ENCODE measurements at places on chromosomes 5 and 9. TPM values are rescaled to one million over a fixed set of nuclear protein-coding genes. Genes with fewer than 3 reads are reported as not detected.

GRCh38 chr5:7494481-7495130 lies 98.7 kb downstream of the ADCY2 start:
- peak; percentile 50 for DNase-seq

GRCh38 chr5:154058055-154059038 lies 19.6 kb downstream of the MFAP3 start:
- no peak for DNase-seq

DNA sequence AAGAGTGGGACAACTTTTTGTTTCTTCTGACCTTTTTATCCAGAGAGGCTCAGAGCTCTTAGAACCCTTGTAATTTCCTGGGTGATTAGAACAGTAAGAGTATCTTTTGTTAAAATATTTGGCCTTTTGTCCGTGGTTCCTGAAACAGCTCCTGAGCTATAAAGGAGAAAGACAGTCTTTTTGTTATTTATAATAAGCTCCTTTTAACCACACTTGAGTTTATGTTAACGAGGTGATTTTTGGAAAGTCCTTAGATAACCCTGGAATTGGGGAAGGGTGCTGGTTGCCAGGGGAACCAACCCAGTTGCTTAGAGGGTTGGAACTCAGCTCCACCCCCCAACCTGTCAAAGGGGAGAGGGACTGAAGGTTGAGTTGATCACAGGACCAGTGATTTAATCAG lies 4.8 kb downstream of the ZNF483 start:
- no peak for DNase-seq

- DNase-seq: no peak
These were observed 73.1 kb downstream of the MAST4 start for GRCh38 chr5:66669086-66669861.

GRCh38 chr5:93596676-93597490 lies 13.9 kb downstream of the NR2F1 start:
- no peak for DNase-seq

- no peak for DNase-seq
These were observed 69.0 kb downstream of the TSPAN17 start for GRCh38 chr5:176716320-176716719.

- no peak for DNase-seq
These were observed 180.2 kb upstream of the GAS1 start for GRCh38 chr9:87127543-87127942.

DNA sequence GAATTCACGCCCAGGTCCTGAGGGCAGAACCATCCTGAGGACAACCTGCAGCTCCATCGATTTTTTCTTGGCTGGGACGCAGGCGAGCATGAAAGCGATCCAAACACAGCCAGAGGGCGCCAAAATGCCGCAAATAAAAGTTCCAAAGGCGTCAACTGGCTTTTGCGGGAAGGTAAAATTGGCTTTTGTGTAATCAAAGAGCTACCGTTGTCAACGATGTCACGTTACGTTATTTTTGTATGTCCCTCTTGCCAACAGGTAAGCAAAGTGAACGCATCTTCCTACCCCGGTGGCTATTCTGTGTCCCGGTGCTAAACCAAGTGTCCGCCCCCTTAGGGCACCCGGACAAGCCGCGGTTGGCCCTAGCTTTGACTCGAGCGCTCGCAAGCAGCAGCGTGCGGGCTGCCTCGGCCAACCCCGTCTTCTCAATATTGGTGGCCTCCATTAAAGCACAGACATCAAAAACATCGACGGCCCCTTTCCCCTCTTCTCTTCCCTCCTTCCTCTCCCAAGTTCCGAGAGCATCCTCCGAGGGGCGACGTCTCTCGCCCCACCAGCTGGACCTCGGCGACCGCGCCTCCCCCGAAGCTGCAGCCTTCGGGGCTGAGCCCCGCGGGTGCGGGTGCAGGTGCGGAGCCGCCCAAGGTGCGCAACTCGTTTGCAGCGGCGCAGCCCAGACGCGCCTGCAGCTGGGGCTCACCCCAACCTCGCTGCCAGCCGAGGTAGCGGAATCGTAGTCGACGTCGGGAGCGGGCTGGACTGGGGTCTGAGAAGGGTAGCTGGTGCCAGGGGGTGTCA lies 1.1 kb upstream of the BASP1 start:
- DNase-seq: no peak

The CBY3 gene
- not detected for total RNA-seq

The BNC2 gene
- 40.9 TPM for total RNA-seq
